SJSA1 (cell line): ENCODE measurements at places on chromosomes 3 and 15. TPM values are rescaled to one million over a fixed set of nuclear protein-coding genes. Genes with fewer than 3 reads are reported as not detected.

DNA sequence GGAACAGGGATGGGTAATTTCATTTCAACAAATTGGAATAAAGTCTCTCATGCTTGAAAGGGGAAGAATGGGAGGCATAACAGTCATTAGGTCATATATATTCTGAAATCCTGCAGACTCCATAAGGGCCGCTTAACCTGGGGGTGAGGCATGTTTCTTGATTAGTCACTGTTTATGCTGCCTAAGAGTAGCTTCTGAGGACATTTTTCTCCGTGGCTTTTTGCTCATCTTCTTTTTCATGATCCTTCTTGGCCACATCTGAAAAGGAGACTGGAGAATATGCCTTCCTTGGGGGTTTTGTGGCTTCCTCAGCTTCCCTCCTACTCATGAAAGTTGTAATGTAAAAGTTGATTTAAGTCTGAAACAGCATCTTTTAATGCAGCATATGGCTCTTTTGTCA, 20.0 kb upstream of the CFAP20DC start:
- H3K4me1 ChIP-seq: no peaks in the 10 kb centered on the region
- H3K27me3 ChIP-seq: no peaks in the 10 kb centered on the region
- H3K27ac ChIP-seq: no peak overlapping the region
- H3K4me3 ChIP-seq: no peak overlapping the region
- H3K36me3 ChIP-seq: no peaks in the 10 kb centered on the region

DNA sequence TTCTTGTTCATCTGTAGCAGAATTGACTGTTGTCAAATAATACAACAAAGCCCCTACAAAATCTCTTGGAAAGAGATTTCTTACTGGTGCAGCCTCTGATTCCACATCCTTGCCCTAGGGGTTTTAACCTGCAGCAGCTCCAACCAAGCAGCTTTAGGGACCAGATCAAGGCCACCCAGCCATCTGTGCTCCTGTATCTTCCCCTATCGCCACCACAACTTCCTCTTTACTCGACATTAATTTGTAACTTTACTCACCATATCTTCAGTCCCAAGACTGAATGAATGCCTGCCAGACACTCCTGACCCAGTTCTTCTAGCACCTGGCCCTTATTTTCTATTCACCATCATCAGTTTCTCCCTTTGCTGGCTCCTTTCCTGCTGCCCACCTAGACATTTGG, 156.6 kb upstream of the IL12A start:
- peaks cover 31% of the 10 kb centered on the region for H3K4me1 ChIP-seq
- no peak overlapping the region for H3K27ac ChIP-seq
- H3K36me3 ChIP-seq: peaks cover 8% of the 10 kb centered on the region
- no peaks in the 10 kb centered on the region for H3K27me3 ChIP-seq
- DNase-seq: no peak

- no peaks in the 10 kb centered on the region for H3K4me1 ChIP-seq
- no peak overlapping the region for H3K27ac ChIP-seq
- H3K4me3 ChIP-seq: no peak overlapping the region
- no peak for DNase-seq
- no peaks in the 10 kb centered on the region for H3K27me3 ChIP-seq
Observed at GRCh38 chr3:52330194-52330805, 14.2 kb downstream of the DNAH1 start.

The CHMP2B gene
- 17.6 and 32.9 TPM in 2 replicates for total RNA-seq

- H3K27ac ChIP-seq: no peak overlapping the region
- no peak overlapping the region for H3K4me3 ChIP-seq
- DNase-seq: no peak
- no peaks in the 10 kb centered on the region for H3K4me1 ChIP-seq
- no peaks in the 10 kb centered on the region for H3K27me3 ChIP-seq
Observed at GRCh38 chr3:13289771-13290285, 130.3 kb downstream of the NUP210 start.

- peaks cover 5% of the 10 kb centered on the region; the same call in 1 of the 2 replicates for H3K4me1 ChIP-seq
- peak; percentile 39 for DNase-seq
- H3K27ac ChIP-seq: 0 out of 2 replicates have a peak overlapping the region, but pooled peaks have one; percentile 22
- H3K27me3 ChIP-seq: no peaks in the 10 kb centered on the region
- peak overlapping the region; percentile 33 for H3K4me3 ChIP-seq
Observed at GRCh38 chr3:114758831-114759699, 388.0 kb downstream of the ZBTB20 start.

- H3K36me3 ChIP-seq: no peaks in the 10 kb centered on the region
- H3K27me3 ChIP-seq: no peaks in the 10 kb centered on the region
- no peak overlapping the region for H3K27ac ChIP-seq
- DNase-seq: no peak
- no peak overlapping the region for H3K4me3 ChIP-seq
- H3K4me1 ChIP-seq: no peaks in the 10 kb centered on the region
Observed at GRCh38 chr15:60798821-60799220, 319.9 kb upstream of the ICE2 start.

- H3K36me3 ChIP-seq: no peaks in the 10 kb centered on the region
- H3K4me3 ChIP-seq: no peak overlapping the region
- no peak overlapping the region for H3K27ac ChIP-seq
- no peak for DNase-seq
- H3K4me1 ChIP-seq: no peaks in the 10 kb centered on the region
Observed at GRCh38 chr3:7576071-7576470, 715.2 kb downstream of the GRM7 start.

DNA sequence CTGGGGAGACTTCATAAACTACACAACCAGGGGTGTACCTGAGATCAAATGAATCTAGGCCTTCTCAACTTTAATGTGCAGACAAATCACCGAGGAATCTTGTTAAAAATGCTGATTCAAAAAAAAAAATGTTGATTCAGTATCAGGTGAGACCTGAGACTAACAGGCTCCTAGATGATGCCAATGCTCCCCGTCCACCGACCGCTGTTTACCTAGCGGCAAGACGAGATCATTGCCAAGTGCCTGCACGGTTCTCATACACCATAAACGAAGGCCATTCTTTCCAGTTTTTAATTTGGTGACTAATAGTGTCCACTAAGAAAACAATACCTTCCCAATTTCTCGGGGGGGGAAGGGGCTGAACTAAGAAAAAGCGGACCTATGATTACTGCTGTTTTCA, 2.5 kb upstream of the FSIP1 start:
- H3K27ac ChIP-seq: no peak overlapping the region
- H3K27me3 ChIP-seq: no peaks in the 10 kb centered on the region

The SH3GL3 gene
- total RNA-seq: 0.60 and 0.66 TPM in 2 replicates

GRCh38 chr3:188171682-188172467, 17.9 kb downstream of the LPP start:
- H3K27ac ChIP-seq: no peak overlapping the region
- no peaks in the 10 kb centered on the region for H3K27me3 ChIP-seq

DNA sequence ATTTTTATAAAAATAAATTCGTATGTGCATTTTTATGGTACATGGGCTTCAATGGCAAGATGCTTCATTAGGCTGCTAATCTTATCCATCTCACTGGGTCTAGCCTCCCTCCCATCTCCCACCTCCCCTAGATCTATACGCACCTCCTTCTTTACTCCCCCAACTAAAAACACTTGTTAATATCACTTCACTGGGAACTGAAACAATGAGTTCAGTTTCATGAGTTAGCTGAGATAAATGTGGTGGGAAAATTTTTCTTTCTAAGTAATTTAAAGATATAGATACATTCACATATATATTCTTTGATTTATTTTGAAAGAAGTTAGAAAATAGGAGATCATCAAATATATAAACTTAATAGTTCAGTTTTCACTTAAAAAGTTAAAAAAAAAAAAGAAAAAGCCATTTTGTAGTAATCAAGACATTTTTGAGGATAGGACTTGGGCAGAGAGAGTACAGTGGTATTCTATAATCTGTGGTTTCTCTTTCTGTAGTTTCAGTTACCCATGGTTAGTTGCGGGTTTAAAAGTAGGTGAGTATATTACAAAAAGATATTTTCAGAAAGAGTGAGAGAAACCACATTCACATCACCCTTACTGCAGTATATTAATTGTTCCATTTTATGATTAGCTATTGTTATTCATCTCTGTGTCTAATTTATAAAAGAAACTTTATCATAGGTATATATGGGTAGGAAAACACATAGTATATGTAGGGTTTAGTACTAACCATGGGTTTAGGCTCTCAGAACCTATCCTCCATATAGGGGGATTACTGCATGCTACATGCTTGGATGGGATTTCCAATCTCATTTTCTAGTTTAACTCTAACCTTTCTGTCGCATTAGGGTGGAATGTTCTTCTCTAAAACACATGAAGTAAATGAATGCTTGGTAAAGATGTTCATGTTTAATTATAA, 316.0 kb upstream of the CBLB start:
- no peaks in the 10 kb centered on the region for H3K4me1 ChIP-seq
- no peak overlapping the region for H3K4me3 ChIP-seq
- H3K36me3 ChIP-seq: no peaks in the 10 kb centered on the region
- H3K27me3 ChIP-seq: no peaks in the 10 kb centered on the region
- DNase-seq: no peak

GRCh38 chr3:53545310-53545995, 51.0 kb downstream of the CACNA1D start:
- H3K4me3 ChIP-seq: no peak overlapping the region
- no peak for DNase-seq
- no peaks in the 10 kb centered on the region for H3K4me1 ChIP-seq
- no peak overlapping the region for H3K27ac ChIP-seq

The COL6A5 gene
- total RNA-seq: not detected in 2 replicates

The FBLN2 gene
- total RNA-seq: 7.4 and 8.5 TPM in 2 replicates

The NDN gene
- total RNA-seq: 41.2 and 41.5 TPM in 2 replicates

GRCh38 chr15:41416128-41416741, 660 bp upstream of the RTF1 start:
- peaks cover 5% of the 10 kb centered on the region for H3K36me3 ChIP-seq
- H3K27ac ChIP-seq: peak overlapping the region; percentile 17; the same call in 1 of the 2 replicates
- no peaks in the 10 kb centered on the region for H3K27me3 ChIP-seq
- H3K4me1 ChIP-seq: peaks cover 4% of the 10 kb centered on the region; the same call in 1 of the 2 replicates

DNA sequence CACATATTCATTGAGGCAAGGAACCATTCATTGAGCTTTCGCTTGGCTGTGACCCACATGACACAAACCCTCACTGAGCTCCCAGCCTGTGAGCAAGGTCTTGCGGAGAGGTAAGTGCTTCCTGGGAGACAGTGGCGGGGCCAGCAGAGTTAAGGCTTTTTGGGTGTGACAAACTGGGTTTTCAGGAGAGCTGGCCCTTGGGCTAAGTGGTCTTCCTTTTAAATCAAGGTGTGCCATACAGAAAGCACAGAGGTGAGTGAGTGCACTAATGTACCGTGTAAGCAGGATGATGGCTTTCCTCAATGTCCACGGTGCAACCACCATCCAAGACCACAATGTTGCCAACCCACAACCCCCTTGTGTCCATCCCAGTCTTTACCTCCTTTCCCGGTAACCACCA, 28.6 kb downstream of the POMGNT2 start:
- H3K4me1 ChIP-seq: no peaks in the 10 kb centered on the region
- H3K36me3 ChIP-seq: no peaks in the 10 kb centered on the region
- no peak overlapping the region for H3K4me3 ChIP-seq
- H3K27ac ChIP-seq: no peak overlapping the region
- H3K27me3 ChIP-seq: no peaks in the 10 kb centered on the region

GRCh38 chr3:22585504-22585903, 617.6 kb upstream of the UBE2E2 start:
- DNase-seq: peak; percentile 12
- H3K4me3 ChIP-seq: no peak overlapping the region

DNA sequence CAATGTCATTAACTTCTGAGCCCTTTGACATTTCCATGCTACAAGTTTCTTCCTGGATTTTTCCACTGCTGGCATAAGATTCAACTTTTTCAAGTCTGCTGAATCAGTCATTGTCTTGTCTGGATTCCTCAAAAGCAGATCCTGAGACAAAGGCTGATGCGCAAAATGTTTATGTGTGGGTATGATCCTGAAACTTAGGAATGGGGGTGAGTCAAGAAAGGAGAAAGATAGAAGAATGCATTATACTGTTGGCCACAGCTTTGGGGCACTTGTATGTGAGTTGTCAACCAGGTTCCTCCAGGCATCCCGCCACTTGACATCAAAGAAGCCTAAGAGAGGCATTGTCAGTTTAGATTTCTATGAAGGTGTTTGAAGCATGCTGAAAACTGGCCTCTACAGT, 50.4 kb downstream of the FOXB1 start:
- no peak overlapping the region for H3K4me3 ChIP-seq
- peak; percentile 15 for DNase-seq
- H3K36me3 ChIP-seq: no peaks in the 10 kb centered on the region
- H3K27ac ChIP-seq: no peak overlapping the region
- peaks cover 4% of the 10 kb centered on the region; the same call in 1 of the 2 replicates for H3K27me3 ChIP-seq

DNA sequence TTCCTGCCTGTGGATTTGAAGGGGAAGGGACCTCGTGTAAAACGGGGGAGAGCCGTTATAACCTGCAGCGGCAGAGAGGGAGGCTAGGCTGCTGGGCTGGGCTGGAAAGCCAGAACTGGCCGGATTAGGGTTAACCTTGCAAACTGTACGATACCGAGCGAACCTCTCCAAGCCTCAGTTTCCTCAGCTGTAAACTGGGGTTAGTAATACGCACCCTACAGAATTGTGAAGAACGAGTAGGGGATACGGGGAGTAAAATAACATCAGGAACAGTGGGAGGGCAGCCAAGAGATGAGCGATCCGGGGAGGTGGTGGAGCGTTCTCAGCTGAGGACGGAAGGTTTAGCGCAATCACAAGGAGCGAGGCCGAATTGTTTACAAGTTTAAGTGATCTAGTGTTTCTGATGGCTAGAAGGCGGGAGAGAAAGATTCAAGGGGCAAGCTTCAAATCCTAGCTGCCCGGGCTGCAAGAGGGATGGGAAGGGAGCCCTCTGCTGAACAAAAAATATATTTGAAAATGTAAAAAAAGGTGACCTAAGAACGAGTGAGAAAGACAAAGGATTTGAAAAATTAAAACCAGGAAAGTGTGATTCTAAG, 768 bp upstream of the SEMA5B start:
- peaks cover 92% of the 10 kb centered on the region for H3K27me3 ChIP-seq
- H3K27ac ChIP-seq: no peak overlapping the region
- DNase-seq: peak; percentile 33
- no peak overlapping the region for H3K4me3 ChIP-seq
- peaks cover 20% of the 10 kb centered on the region for H3K4me1 ChIP-seq

DNA sequence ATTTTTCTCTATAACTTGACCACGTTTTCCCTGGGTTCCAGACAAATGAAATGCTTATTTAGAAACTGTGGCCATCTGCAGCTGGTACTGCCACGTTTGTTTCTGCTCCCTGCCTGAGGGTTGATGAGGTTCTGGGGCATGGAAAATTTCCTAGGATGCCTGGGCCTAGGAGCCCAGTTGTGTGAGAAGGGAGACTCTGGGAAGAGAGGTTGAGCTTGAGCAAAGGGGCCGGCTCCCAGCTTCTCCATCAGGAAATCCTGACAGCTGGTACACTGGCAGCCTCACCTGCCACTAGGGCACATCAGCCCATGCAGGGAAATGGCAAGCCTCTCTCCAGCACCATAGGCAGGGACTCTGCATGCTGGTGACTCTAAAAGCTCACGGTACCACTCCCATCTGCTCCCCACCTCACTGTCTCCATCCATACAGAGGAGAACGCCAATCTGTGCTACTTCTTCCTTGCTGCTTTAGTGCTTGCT, 165.4 kb upstream of the PPP2R3A start:
- H3K36me3 ChIP-seq: no peaks in the 10 kb centered on the region
- no peaks in the 10 kb centered on the region for H3K27me3 ChIP-seq
- no peak overlapping the region for H3K27ac ChIP-seq
- no peak for DNase-seq
- H3K4me1 ChIP-seq: no peaks in the 10 kb centered on the region
